ENCODE measurements at places on chromosomes 11 and 22. TPM values are rescaled to one million over a fixed set of nuclear protein-coding genes. Genes with fewer than 3 reads are reported as not detected.
A peak's percentile ranks its signal among the peaks of the same experiment; 100 is the strongest.

The MPPED1 gene
- total RNA-seq, result not detected

The C11orf65 gene
- total RNA-seq, result 0.32 TPM

The LRFN4 gene
- 11.7 TPM for total RNA-seq

The FSHB gene
- total RNA-seq, result not detected

The TST gene
- 68.0 TPM for total RNA-seq

The OR4D5 gene
- not detected for total RNA-seq

The CARD18 gene
- not detected for total RNA-seq

The MAJIN gene
- total RNA-seq, result not detected

The GGTLC3 gene
- total RNA-seq, result not detected

The SNX32 gene
- total RNA-seq, result 0.48 TPM

The GRAP2 gene
- total RNA-seq, result 8.0 TPM

The ISX gene
- not detected for total RNA-seq

The ZNF280B gene
- 0.64 TPM for total RNA-seq

The SOX6 gene
- total RNA-seq, result 2.0 TPM

The SYT12 gene
- 30.3 TPM for total RNA-seq

DNA sequence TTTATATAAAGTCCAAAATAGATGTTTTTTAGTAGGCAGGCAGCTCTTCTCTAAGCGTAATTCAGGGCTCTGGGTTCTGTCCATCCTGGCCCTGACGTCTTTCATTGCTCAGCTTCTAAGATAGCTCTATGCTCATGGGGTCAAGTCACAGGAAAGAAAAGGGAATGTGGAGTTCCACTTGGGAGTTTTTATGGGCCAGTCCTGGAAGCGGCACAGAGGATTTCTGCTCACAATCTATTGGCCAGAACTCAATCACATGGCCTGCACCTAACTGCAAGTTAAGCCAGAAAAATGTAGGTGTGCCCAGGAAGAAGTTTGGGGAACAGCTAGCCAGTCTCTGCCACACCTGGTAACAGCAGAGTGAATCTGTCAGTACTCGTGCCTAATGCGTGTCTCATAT, 7.4 kb upstream of the ZBTB16 start:
- DNase-seq, result peak; percentile 17

DNA sequence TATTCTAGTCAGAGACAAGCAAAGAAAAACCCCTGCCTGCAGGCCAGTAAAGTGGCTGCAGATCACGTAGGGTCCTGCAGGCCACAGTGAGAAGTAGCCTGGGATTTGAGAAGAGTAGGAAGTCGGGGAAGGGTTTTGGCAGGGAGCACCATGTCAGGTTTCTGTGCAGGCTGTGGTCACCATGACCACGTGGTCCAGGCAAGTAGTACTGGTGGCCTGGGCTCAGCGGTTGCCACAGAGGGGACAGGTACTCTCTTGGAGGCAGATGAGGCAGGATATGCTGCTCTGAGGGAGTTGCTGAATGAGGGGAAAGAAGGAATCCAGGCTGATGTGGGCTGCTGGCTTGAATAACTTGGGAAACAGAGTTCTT, 46.5 kb downstream of the PISD start:
- DNase-seq, result no peak

- DNase-seq, result no peak
Measured at GRCh38 chr22:50035976-50036724, 21.9 kb downstream of the TTLL8 start.

- no peak for DNase-seq
Measured at GRCh38 chr22:20080776-20081654, 974 bp downstream of the DGCR8 start.

DNA sequence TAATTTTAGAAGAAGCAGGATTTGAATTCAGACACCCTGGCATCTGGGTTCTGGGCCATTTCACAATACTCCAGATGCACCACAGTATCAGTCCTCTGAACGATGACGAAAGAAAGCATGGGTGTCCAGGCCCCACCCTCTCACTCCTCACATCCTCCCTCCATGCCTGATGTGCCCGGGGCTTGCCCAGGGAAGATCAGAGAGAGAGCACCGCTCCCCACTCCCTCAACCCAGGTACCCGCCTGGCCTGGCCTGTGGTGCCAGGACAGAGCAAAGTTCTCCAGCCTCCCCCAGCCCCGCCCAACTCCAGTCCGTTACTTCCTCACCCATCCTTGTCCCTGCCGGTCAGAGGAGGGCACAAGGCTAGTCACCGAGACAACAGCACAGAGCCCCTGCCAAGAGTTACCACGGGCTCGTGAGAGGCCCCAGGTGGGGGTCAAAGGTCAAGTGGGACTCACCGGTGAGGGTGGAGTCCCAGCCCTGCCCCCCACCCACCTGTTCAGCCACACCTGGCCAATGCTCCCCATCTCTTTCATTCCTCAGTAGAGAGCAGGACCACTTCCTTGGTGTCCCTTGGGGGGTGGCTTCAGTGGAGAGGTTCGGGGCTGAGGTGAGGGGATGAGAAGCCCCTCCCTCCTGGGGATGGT, 8.1 kb downstream of the BCL9L start:
- DNase-seq, result no peak

DNA sequence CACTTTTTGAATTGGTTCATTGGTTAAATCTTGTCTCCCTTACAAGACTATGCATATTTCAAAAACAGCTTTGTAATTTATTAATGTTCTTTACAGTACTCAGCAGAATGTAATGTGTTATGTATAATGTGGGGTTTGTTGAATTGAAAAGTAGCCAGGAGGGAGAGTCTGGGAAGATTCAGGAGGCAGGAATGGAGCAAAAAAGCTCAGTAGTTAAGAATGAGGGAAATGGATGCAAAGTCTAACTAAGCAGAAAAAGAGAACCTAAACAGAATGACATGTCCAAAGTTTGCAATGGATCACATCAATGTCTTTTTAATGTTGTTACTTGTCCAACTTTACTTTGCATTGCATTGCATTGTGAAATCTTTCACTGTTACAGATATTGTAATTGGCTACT, 86.5 kb upstream of the CARD18 start:
- DNase-seq, result no peak

- DNase-seq, result peak; percentile 51
Measured at GRCh38 chr11:123062892-123063825, 1.2 kb upstream of the HSPA8 start.

DNA sequence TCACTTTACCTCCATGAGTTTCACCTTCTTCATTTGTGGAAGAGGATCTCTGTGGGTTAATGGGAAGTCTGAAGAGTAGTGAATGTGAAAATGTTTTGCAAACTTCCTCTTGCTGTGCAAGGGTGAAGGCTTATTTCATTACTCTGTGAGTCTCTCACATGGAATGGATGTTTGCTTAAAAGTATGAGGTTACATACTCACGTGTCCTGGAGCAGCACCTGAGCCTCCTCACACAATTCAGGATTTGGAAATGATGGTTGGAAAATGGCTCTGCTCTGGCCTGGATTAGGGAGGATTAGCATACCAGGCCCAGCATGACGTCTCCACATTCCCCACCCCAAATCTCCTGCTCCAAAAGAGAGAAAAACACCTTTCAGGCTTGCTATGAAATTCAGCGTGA, 4.8 kb downstream of the GRAMD1B start:
- DNase-seq, result no peak

DNA sequence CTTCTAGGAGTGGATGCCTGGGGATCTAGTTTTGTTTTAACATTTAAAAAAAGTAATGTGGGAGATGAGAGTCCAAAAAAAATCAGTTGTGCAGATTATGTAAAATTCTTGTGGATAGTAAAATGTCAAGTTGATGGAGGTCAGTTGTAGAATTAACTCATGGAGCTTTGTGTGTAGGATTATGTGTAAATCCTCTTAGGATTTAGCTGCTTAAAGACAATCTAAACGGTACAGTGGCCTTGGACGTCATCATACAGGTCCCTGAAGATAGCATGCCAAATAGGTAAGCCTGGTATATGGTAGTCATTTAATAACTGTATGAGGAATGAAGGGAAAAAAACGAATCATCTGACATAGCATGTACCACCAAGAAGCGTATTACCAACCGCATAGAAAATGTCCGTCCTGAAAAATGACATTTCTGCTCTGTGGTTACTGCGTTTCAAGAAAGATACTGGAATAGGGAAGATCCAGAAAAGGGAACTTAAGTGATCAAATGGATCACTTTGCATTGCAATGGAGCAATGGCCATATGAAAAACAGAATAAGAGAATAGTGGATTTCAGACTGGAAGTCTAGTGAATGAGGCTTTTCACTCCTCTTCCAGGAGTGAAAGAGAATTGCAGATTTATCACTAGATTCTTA, 61.3 kb downstream of the BCL2L13 start:
- no peak for DNase-seq

DNA sequence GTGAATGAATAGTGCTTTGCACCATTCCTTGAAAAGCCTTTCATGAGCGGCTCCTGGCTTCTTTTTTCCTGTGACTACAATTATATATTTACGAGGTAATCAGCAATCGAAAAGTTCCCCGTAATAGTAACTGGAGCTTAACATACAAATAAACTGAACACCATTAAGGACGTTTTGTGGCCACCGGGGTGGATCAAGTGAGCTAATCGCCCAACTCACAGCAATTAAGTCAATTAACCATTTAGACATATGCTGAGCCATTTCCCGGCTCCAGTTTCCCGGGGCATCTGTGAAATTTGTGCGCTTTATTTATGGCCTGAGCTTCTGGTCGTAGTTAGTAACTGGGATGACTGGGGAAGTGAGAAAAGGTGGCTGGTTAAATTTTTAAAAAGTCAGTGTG, 465.2 kb downstream of the MIAT start:
- DNase-seq, result no peak

DNA sequence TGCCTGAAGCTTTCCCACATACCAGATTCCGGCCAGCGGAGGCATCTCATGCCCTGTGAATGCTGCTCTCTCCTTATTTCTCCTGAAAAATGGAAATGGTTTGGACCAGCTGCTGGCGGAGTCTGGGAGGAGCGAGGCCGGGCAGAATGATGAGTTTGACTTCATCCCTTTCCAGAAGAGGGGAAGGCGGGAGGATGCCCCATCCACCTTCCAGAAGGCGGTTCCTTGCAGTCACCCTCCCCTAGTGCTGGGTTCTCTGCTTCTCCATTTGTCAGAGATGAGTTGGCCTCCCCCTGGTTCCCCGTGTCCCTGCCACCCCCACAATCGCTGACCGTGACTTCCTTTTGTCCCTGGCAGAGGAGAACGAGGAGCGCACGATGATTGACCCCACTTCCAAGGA, 75.6 kb downstream of the PARVB start:
- DNase-seq, result no peak

GRCh38 chr11:2074266-2074825, 64.8 kb downstream of the IGF2 start:
- DNase-seq, result peak; percentile 43

- DNase-seq, result no peak
Measured at GRCh38 chr11:29119707-29120618, 896.9 kb downstream of the KCNA4 start.

- DNase-seq, result no peak
Measured at GRCh38 chr22:19988965-19989724, 27.5 kb downstream of the ARVCF start.

DNA sequence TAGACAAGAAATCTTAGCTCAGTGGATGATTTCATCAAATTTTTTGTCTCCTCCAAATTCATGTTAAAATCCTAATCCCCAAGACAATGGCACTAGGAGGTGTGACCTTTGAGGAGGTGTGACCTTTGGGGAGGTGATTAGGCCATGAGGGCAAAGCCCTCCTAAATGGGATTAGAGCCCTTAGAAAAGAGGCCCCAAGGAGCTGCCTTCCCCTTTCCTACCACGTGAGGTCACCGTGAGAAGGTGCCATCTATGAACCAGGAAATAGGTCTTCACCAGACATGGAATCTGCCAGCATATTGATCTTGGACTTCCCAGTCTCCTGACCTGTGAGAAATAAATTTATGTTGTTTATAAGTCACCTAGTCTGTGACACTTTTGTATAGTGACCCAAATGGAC, 138.7 kb downstream of the TRIM29 start:
- no peak for DNase-seq

DNA sequence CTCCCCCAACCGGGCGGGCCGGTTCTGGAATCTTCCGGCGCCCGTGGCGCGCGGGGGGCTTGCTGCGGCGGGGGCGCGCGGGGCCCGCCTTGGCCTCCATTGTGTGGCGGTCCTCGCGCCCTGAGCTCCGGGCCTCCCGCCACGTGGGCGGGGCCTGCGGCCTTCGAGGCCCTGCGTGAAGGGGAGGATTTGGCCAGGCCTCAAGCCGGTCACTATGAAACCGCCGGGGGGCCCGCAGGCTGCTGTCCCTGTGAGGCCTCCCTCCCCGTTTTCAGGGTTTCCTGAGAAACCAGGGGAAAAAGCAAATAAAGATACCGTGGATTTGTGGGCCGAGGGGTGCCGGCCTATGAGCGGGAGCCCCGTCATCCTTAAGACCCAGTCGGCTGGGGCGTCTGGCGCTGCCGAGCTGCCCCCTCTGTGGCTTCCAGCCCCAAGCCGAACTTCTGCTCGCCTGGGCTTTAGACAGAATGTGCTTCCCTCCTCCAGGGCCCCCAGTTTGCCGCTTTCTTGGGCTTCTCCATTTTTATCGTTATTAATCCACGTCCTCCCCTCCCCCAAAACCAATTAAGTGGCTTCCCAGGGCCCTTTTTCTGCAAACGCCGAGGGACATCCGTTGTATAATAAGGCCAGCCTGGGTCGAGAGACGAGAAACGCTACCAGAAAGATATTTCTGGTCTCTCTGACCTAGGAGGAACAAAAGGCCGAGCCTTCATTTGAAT, 602 bp downstream of the EWSR1 start:
- DNase-seq, result no peak

GRCh38 chr11:115944596-115944995, 440.4 kb upstream of the CADM1 start:
- DNase-seq, result no peak

- no peak for DNase-seq
Measured at GRCh38 chr11:83158965-83159901, 2.3 kb downstream of the PCF11 start.

- no peak for DNase-seq
Measured at GRCh38 chr11:35792148-35792845, 129.7 kb downstream of the TRIM44 start.

- no peak for DNase-seq
Measured at GRCh38 chr11:5380740-5381342, 2.8 kb upstream of the OR51M1 start.

GRCh38 chr22:17057959-17058814, 26.6 kb upstream of the IL17RA start:
- peak; percentile 62 for DNase-seq

- no peak for DNase-seq
Measured at GRCh38 chr11:14702760-14703159, 59.2 kb downstream of the PDE3B start.

GRCh38 chr11:114826910-114827442, 148.6 kb downstream of the NXPE2 start:
- DNase-seq, result no peak

- DNase-seq, result no peak
Measured at GRCh38 chr11:67633758-67634365, 4.1 kb upstream of the NUDT8 start.

DNA sequence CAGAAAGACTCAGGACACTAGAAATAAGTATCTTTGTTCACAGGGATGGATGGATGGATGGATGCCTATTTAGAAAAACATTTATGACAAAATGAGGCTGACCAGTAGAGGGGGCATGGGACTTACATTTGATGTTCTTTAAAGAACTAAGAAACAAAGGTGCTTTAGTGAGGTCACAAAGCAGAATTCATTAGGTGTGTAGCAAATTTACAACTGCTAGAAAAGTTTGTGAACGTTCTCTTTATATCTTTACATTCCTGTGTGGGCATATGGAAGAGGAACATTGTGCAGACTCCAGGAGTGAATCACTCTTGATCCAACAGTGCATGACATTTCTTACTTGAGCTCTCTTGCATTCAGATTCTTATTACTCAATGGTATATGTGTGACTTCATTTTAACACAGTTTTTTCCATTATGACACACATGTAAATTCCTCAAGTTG, 15.8 kb upstream of the SIK2 start:
- DNase-seq, result no peak

All from breast epithelium (tissue), 4 donors.